ENCODE measurements at places on chromosomes 6 and 20. TPM values are rescaled to one million over a fixed set of nuclear protein-coding genes. Genes with fewer than 3 reads are reported as not detected.
A peak's percentile ranks its signal among the peaks of the same experiment; 100 is the strongest.

- DNase-seq: no peak
Observed at GRCh38 chr6:136890194-136890839, 31.8 kb upstream of the SLC35D3 start.

Gene OTOR
- not detected for total RNA-seq

DNA sequence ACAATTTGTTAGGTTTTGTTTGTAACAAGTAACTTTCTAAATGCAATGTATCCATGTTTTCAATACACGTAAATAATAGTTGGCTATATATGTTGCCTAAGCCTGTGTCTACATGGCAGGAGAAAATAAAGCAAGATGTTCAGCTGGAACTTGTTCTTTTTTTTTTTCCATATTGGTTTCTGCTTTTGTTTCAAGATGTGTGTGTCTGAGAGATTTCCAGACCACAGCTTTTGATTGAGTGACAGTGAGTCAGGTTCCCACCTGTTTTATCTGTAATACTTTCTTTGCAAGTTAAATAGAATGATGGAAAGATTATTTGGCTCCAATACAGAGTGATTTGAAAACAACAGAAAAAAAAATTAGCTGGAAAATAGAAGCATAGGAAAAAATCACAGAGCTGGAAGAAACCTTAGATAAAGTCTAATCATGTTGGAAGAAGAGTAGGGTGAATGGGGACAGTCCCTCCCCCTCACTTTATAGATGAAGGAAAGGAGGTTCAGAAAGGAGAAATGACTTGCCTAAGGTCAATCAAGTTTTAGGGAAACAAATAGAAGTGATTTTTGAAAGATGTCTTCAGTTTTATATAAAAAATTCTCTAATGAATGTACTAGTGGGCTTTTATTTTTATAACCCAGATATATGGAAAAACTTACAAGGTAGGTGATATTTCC is 150.9 kb upstream of the STMND1 start:
- DNase-seq: no peak

DNA sequence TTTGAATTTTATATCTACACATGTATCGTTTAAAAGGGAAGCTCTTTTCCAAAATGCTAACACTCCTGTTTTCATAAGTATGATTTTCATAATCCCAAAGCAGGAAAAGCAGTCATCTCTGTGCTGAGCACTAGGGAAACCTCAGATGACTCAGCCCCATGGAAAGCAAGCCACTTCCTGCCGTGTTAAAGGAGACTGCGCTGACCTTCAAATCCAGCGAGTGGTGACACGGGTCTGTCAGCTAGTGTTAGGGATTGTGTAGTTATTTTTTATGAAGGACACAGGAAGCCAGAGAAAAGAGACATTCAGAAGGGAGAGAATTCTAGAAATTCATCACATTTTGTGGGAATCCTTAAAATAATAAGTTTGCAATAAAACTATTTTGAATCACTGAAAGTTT is 57.0 kb upstream of the CD93 start:
- DNase-seq: peak; percentile 86

DNA sequence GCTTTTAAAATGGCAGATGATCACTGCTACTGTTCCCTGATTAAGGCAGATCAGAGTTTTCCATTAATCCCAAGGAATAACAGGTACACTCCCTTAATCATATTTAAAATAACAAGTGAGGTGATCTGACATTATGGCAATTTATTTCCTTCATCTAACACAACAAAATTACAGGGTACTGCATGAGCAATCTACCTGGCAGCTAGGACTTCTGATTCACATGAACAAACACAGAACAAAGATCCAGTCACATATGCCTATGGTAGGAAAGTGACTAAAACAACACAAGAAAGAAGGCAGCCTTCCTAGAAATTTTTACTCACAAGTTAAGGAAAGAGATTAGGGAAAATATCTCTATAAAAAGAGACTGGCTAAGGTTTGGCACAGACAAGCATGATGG is 33.2 kb downstream of the MAP7 start:
- DNase-seq: no peak

DNA sequence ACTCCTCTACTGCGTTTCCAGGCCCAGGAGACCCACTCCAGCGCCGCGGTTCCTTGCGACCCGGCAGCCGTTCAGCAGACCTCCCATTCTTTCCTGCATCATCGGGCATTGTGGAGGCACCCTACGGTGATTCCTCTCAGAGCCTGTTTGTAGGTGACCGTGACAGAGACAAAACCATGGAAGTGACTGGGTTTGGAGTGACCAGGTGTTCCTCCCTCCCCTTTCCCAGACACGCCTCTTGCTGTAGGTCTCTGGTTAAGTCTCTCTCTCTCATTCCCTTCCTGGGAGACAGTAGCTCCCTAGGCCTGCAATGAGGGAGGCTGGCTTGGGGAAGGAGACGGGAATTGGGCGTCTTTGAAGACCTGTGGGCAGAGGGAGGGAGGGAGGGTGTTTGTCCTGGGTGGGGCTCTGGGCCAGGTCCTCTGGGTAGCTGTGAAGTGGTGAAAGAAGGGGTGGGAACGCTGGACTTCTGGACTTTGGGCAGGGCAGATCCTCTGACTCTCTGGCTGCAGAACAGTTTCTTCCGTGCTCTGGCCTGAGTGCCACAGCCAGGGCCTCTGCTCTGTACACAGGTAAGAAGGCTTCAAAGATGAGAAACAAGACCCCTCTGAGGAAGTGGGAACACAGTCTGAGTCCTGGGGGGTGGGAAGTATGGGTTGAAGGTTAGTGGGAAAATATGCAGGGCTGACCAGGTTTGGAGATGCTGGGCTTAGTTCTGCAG is 763 bp downstream of the KLC4 start:
- no peak for DNase-seq

Gene CD24
- 3.0 TPM for total RNA-seq
